Stimulated activated CD4-positive, alpha-beta T cell treated with anti-CD3 and anti-CD28 coated beads, Interleukin-4, amount 100 ng/mL, for 1 hour (primary cell): ENCODE measurements at places on chromosomes 5 and 9.

DNA sequence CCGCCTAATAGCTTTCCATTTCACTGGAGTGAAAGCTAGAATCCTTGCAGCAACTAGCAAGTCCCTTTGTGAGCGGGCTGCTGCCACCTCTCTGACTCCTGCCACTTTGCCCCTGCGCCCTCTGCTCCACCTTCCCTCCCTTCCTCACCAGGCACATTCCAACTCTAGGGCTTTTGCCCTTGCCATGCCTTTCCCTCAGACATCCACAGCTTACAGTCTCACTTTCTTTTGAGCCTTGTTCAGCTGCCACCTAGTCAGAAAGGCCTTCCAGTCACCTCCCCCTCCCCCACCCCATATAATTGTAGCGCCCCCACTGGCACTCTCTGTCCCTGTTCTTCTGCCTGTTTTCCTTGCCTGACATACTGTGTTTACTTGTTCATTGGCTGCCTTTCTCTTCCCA is 31.0 kb downstream of the CYSTM1 start:
- DNase-seq, result no peak

DNA sequence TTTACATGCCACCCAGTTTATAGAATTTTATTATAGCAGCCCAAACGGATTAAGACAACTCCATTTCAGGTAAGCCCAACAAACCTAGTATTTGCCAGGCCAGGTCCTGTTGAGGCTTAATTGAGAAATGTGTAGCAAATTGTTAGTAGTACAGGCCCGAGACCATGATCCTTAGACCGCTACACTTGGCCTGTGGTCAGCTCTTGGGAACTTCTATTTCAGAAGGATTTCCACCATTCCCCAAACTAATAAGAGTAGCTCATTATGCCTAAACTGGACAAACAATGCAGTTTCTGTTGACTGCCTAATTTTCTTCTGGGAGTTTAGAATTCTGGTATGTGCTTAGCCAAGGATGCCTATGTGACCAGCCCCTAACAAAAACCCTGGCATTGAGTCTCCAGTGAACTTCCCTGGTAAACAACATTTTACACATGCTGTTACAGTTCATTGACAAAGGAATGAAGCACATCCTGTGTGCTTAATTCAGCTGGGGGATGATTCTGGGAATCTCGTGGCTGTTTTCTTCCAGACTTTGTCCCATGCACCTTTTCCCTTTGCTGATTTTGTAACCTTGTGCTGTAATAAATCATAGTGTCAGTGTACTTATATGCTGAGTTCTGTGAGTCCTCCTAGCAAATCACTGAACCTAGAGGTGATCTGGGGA is 5.6 kb upstream of the GPX3 start:
- no peak for DNase-seq

DNA sequence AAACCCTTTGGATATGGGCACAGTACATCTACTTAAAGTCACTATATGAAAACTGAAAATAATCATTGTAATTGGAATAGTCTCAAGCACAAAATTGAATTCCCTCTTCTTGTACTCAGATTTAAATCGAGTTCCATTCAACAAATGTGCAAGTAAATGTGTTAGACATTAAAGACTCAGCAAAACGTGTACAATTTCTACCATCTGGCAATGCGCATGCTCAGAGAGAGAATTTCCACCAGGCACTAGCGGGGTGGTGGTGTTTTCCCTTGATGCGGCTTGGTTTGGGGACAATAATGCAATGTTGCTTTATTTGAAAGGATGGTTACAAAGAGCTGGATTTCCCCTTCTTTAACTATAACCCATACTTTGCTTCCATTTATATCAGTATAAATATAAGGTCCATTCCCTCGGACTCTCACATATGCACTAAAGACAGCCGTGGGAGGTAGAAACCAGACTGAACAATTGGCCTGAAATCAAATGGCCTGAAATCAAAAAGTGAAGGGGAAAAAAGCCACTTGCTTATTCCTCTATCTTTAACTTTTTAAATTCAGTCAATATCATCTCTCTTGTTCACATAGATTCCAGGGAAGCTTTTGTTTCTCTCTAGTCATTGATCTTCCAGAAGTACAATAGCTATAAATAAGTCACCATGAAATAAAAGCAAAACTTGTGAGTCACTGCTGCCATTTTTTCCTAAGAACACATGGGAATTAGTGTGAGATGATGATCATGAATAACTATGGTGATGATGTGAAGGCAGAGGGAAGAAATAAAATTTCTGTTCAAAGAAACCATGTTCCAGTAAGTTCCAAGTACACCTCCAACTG is 59.2 kb downstream of the ADAMTS12 start:
- DNase-seq, result no peak

- no peak for DNase-seq
Measured at GRCh38 chr5:1193591-1193985, 7.8 kb upstream of the SLC6A19 start.

DNA sequence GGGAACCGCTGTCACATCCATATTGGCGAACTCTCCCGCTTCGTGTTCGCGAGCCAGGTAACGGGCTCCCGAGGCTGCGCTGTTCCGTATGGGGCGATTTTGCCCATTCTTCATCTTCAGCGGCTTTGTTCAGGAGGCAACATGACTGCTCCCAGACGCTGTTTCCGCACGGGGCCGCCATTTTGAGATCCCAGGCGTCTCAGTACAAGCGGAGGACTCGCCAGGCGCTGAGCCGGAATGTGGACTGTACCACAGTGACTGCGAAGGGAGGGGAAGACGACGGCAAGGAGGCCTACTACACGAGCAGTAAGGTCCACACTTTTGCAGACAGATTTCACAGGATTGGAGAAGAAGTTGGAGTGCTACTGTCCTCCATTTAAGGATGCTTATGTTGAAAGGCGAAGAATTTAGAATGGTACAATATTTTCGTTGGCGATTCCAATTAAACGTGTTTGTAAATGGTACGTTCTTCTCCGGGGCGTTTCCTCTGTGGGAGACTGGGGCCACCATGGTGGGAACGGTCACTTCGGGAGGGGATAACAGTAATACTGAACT is 41.6 kb upstream of the ZNF300 start:
- DNase-seq, result no peak

DNA sequence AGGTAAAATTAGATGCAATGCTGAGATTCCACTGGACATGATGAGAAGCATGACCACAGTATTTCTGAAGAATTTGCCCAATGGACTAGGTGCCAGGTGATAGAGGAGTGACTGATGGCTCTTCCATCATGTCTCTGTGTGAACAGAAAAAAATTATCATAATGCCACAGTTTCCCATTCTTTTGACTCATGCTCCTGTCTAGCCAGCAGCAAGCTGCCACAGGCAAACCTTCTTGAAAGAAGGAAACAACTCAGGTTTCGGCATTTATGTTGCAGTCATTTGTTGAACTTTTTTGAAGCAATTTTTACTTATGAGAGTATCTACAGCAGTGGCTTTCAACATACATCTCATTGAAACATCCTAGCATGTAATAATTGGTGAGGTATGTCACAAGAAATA is 284.8 kb upstream of the CD180 start:
- no peak for DNase-seq

GRCh38 chr5:14353726-14354474 is 210.8 kb downstream of the TRIO start:
- no peak for DNase-seq

- no peak for DNase-seq
Measured at GRCh38 chr5:110460837-110461236, 265.6 kb downstream of the TMEM232 start.

GRCh38 chr5:35164860-35165542 is 65.3 kb downstream of the PRLR start:
- DNase-seq, result no peak

GRCh38 chr5:39542511-39543285 is 117.9 kb upstream of the DAB2 start:
- DNase-seq, result no peak

- DNase-seq, result no peak
Measured at GRCh38 chr9:19162026-19162366, 34.7 kb upstream of the PLIN2 start.

DNA sequence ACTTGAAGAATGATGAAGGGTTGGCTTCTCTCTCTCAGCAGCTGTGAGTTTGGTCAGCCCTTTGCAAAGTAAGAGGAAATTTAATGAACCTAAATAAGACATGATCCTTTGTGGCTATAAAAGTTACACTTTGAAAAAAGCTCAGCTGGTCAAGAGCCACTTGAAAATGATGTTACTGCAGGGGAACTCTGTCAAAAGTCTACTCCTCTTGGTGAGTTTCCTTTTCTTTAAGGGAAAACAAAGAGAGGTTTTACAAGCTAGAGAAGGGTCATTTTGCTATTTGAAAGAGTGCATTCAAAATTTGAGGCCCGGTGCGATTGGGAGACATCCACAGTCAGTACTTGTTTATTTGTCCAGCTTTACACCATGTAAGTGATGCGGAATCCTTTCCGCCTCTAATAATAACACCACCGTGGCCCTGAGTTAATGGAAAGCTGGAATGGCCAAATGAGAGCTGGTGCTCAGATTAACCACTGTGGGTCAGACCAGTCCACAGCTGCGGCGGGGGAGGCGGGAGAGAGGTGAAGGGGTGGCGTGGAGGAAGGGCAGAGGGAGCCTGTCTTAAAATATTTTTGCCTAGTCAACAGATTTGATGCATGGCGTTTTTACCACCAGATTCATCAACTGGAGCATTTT is 404.0 kb downstream of the TLE4 start:
- no peak for DNase-seq

- no peak for DNase-seq
Measured at GRCh38 chr9:23945897-23946296, 119.9 kb upstream of the ELAVL2 start.

DNA sequence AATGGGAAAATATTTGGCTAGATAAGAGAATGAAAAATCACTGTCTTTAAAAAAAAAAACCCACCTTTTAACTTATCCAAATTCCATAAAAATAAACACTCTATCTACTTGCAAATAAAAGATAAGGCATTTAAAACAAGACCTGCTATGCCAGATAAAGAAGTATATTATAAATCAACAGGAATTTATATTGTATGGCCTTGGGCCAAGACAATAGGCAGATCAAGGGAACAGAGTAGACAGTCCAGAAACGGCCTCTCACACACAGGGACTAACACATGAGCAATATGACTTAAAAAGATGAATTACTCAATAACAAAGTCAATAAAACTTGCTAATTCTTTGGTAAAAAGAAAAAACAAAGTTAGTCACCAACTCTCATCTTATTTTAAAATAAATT is 34.7 kb upstream of the ICE1 start:
- no peak for DNase-seq

DNA sequence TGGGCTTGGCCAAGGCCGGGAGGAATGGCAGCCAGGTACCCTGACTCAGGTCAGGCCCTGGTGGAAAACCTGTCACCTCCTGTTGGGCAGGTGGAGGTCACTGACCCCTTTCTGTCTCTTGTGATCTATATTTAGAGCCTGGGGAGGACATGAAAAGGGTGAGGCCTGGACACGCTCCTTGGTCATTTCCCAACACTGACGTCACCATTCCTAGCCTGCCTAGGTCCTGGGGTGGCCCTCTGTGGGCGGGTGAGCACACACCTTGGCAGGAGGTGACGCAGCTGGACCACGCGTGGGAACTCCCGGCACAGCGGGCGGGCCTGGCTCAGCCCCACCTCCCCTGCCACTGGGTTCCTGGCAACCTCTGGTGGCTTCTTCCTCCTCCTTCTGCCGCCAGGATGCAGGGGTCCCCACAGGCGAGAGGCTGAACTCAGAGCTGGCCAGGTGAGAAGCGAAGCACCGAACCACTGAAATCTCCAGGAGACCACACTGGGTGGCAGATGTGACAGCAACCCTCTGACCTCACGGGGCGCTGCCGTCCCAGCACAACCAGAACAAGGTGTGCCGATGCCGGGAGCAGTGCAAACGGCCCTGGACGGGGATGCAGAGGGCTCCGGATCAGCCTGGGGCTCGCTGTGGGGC is 6.4 kb upstream of the RALGDS start:
- peak; percentile 41 for DNase-seq

- DNase-seq, result no peak
Measured at GRCh38 chr9:76868897-76869296, 37.0 kb downstream of the PRUNE2 start.

DNA sequence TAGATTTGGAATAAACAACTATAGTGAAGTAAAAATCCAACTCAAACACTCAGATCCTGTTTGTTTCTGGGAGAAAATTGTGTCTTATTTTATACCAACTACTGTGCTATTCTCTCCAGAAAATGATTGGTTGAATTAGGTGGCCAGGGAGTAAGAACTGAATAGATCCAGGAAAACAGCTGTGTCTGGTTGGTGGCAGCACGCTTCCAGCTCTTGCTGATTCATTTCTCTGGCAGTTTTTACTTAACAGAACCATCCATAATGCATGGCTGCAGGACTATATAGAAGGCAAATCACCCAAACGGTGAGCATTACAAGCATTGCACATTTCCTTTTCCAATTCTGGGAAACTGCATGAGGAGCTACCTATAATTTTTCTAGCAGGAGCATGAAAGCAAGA is 29.5 kb downstream of the DMAC1 start:
- DNase-seq, result no peak

DNA sequence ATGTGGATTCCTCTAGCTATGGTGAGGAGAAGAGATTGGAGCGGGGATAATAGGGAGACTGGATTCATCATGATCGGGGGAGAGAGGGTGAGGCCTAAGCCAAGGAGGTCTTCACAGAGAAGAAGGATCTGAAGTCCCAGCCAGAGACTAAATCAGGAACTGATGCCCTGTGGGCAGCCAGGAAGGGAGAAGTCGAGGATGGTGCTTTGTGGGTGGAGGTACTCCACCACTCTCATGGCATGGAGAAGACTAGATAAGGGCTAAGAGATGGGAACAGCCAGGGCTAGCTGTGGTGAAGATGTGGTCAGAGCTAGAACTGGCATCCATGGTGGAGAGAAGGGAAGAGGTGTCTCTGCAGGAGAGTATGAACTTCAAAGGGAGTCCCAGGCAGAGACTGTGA is 3.0 kb upstream of the RGS14 start:
- DNase-seq, result no peak

GRCh38 chr9:122004589-122004988 is 88.5 kb downstream of the TTLL11 start:
- no peak for DNase-seq

DNA sequence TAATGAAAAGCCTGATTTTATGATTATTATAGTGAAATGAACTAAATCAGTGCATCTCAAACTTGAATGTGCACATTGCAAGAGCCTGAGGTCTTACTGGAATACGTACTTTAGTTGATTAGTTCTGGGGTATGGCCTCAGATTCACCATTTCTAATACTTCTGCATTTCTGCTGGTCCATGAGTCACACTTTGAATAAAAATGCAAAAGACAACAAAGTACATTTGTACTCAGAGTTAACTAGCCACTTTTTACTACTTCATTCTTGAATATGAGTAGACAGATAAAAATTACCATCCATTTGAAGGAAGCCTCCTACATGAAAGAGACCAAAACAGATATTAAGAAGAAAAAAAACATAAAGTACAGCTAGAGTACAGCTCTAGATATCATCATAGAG is 27.1 kb upstream of the PRR16 start:
- no peak for DNase-seq

DNA sequence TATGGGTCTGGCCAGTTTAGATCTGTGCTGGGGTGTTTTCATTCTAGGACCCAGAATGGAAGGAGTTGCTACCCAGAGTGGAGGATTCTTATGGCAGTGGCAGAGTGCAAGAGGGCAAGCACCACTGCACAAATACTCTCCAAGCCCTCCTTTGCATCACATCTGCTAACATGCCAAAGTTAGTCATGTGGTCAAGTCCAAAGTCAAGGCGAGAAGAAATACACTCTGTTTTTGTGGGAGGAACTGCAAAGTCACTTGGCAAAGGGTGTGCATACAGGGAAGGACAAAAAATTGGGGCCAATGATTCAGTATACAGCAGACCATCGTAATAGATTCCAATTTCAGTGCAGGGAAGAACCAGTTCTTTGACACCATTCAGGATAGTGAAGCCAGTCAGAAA is 43.9 kb upstream of the HMGCS1 start:
- no peak for DNase-seq
